ENCODE measurements at places on chromosomes 1 and 21.

- no peak for DNase-seq
Observed at GRCh38 chr1:27968692-27969091, 8.9 kb downstream of the XKR8 start.

DNA sequence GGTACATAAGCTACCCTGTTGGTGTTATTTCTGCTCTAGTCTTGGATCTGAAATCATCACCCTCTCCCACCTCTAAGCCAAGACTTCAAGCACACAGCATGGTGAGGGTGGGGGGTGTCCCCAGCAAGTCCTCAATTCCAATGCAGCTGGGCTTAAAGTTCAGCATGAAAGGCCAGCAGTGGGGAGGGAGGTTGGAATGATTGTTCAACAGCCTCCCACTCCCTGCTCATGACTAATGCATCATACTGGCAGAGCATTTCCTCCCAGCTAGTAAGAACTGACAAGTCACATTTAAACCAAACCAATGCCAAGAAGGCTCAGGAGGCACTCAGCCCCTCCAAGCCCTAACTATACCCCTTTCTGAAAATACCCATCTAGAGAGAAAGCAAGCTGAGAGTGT is 50.1 kb downstream of the TIAM1 start:
- DNase-seq: no peak

DNA sequence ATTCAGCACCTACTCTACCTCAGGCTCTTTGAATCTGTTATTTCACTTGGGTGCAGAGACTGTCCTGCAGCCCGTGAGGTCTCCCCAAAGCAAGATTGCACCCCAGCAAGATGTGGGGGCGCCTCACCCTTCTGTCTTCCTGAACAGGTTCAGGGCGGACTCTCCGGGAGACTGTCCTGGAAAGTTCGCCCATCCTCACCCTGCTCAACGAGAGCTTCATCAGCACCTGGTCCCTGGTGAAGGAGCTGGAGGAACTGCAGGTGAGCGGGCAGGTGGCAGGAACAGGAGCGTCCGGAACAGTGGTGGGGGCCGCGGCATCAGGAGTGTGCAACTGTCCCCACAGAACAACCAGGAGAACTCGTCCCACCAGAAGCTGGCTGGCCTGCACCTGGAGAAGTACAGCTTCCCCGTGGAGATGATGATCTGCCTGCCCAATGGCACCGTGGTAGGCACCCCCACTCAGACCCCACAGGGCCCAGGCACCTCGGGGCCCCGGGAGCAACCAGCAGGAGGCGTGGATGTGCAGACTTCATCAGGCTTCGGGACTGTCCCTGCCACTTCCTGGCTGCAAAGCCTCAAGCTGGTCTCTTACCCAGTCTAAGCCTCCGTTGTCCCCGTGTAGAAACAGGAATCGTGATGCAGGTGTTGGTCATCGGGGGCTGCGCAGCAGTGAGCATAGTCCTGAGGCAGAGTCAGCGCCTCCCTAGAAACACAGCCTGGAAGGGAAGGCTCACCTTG is 5.9 kb upstream of the MTFR1L start:
- no peak for DNase-seq

- no peak for DNase-seq
Observed at GRCh38 chr21:14403681-14404318, 20.9 kb upstream of the HSPA13 start.

GRCh38 chr1:150152772-150153456 is 3.2 kb downstream of the PLEKHO1 start:
- DNase-seq: no peak

DNA sequence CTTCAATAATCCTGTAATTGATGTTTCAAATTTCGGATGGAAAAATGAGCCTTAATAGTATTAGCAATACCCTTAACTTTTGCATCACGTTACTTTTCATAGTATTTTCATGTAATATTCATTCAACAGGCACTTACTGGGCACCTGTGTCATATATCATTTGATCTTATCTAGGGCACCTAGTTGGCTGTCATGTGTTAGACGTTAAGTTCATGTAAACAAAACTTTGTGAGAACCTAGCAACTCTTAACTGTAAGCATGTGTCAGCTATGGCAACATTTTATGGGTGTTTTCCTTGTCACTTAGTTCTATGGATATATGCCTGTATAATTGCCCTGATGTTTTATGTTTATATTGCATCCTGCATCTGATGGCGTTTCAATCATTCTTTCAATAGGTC is 777 bp downstream of the LAMC2 start:
- no peak for DNase-seq

GRCh38 chr1:157968946-157969345 is 24.5 kb upstream of the KIRREL1 start:
- no peak for DNase-seq

GRCh38 chr21:20875742-20876141 is 122.5 kb upstream of the NCAM2 start:
- DNase-seq: no peak

- no peak for DNase-seq
Observed at GRCh38 chr1:241533326-241534115, 1.3 kb downstream of the KMO start.

DNA sequence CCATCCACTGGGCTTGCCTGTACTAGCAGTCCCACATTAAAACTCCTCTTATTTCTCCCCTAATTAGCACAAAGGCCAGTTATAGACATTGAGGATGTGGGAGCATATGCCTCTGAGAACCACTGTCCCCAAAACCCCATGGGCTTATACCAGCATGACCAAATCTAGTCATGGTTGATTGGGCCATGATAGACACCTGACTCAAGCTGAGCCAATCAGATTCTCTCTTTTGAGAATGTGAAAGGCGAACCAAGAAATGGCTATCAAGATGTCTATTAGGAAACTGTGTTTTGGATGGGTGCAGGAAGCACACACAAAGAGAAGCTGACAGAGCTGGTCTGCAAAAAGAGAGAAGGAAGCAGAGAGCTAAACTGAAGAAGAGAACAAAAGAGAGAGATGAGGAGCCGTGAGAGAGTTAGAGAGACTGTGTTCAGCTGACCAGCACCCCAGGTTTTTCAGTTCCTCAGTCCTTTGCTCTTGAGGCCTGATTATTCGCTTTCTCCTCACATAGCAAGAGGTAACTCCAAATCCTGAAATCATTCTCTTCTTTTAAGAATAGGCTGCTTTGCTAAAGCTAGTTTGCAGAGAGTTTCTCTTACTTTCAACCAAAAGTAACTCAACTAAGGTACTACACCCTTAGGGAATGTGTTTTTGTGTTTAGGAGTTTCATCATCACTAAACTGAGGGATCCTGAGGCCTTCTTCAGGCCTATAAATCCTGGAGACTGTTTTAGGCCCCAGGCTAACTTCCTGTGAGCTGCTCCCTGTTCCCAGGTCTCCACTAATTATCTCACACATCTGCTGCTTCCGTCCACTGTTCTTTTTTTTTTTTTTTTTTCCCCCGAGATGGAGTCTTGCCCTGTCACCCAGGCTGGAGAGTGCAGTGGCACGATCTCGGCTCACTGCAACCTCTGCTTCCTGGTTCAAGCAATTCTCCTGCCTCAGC is 7.9 kb upstream of the TIPRL start:
- no peak for DNase-seq

- DNase-seq: no peak
Observed at GRCh38 chr1:14750490-14750889, 152.0 kb downstream of the KAZN start.

- DNase-seq: no peak
Observed at GRCh38 chr1:179089827-179090482, 8.1 kb downstream of the TOR3A start.

DNA sequence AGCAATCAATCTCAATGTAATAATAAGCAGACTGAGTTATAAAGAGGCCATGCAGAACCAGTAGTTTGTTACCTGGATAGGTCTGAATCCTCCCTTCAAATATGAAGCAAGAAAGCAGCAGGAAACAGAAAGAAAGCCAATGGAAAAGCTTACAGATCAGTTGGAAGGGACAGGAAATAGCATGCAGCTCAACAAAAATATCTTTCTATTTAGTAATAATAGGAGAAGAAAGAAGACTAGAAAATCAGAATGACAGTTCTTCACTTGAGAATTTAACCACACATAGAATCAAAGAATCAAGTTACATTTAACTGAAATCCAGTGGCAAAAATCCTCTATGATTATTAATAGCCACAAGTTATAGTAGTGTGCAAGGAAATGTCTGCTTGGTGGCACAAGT is 194.4 kb downstream of the EIF4G3 start:
- DNase-seq: no peak

- no peak for DNase-seq
Observed at GRCh38 chr1:39936724-39937491, 18.0 kb upstream of the MFSD2A start.

DNA sequence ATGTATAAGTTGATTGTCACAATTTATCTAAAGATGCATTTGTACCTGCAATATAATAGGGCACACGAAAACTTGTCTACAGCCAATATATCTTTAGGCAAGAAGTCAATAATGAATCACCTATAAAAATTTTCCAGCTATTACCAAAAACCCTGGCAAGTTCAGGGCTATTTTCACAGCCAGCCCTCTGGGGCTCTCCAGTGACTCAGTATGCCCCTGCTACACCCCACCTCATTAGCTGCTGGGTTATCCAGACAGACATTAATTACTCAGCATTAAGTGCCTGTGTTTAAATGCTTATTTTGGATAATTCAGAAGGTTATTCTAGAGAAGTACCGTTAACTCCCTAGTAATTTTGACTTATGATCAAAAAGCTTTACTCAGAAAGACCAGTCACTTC is 220.2 kb downstream of the TBX15 start:
- DNase-seq: no peak

DNA sequence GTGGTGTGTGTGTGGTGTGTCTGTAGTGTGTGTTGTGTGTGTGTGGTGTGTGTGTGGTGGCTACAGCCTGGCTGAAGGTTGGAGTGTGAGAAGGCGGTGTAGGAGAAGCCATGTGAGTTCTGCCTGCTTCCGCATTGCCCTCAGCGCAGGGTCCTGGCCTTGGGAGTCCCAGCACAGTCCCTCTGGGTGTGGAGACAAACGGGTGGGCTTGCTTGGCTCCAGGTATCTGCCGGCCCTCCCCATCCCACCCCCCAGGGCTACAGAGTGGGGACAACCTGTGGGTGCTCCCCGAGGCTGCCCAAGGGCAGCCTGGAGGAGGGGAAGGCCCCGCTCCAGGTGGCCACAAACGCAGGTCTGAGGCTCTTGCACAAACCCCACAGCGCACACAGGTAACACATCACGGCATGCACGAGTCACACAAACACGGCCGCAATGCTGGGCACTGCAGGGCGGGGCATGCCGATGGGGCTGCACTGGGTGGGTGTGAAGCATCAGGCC is 31.7 kb upstream of the ADARB1 start:
- no peak for DNase-seq

GRCh38 chr21:23009360-23009759 is 2011.2 kb downstream of the NCAM2 start:
- DNase-seq: no peak
